ENCODE measurements at places on chromosomes 7 and 10. TPM values are rescaled to one million over a fixed set of nuclear protein-coding genes. Genes with fewer than 3 reads are reported as not detected.

MKX gene
- total RNA-seq, result 0.26 TPM

SPACDR gene
- not detected for total RNA-seq

C10orf62 gene
- total RNA-seq, result not detected

HECW1 gene
- total RNA-seq, result 0.32 TPM

TRIM50 gene
- total RNA-seq, result not detected

CYP26C1 gene
- total RNA-seq, result 0.13 TPM

RPEL1 gene
- total RNA-seq, result 0.13 TPM

DENND11 gene
- total RNA-seq, result 6.8 TPM

DENND10 gene
- 46.8 TPM for total RNA-seq

RRP12 gene
- total RNA-seq, result 6.8 TPM

SND1 gene
- 189 TPM for total RNA-seq

RNF148 gene
- not detected for total RNA-seq

TMEM236 gene
- not detected for total RNA-seq

CHRM2 gene
- 10.7 TPM for total RNA-seq

RADIL gene
- 0.78 TPM for total RNA-seq

LRRD1 gene
- total RNA-seq, result 0.56 TPM

ARMC3 gene
- total RNA-seq, result not detected

CDC14C gene
- total RNA-seq, result not detected

COL26A1 gene
- 1.4 TPM for total RNA-seq

ASIC3 gene
- total RNA-seq, result 0.96 TPM

ENTPD1 gene
- 0.52 TPM for total RNA-seq

MORN4 gene
- 3.4 TPM for total RNA-seq

AP3M1 gene
- 28.3 TPM for total RNA-seq

SVOPL gene
- total RNA-seq, result not detected

LIPN gene
- not detected for total RNA-seq

PLAU gene
- 449 TPM for total RNA-seq

ABCA13 gene
- total RNA-seq, result 0.08 TPM

OGDHL gene
- 0.13 TPM for total RNA-seq

IKZF1 gene
- total RNA-seq, result not detected

IRF5 gene
- total RNA-seq, result 0.39 TPM

ARHGEF5 gene
- 3.4 TPM for total RNA-seq

LIPF gene
- total RNA-seq, result not detected

SPDYE5 gene
- not detected for total RNA-seq

GRID2IP gene
- total RNA-seq, result not detected

FIGNL1 gene
- total RNA-seq, result 10.8 TPM

HIBADH gene
- 51.5 TPM for total RNA-seq

ZNF467 gene
- 27.9 TPM for total RNA-seq

KNDC1 gene
- total RNA-seq, result not detected

SYT15B gene
- 0.24 TPM for total RNA-seq

VAX1 gene
- total RNA-seq, result not detected

VSTM4 gene
- 6.6 TPM for total RNA-seq
